ENCODE measurements at places on chromosomes 6 and 20. TPM values are rescaled to one million over a fixed set of nuclear protein-coding genes. Genes with fewer than 3 reads are reported as not detected.

RRAGD gene
- 40.4 TPM for total RNA-seq

EFHC1 gene
- total RNA-seq: 10.8 TPM

LRP11 gene
- 41.8 TPM for total RNA-seq

DNA sequence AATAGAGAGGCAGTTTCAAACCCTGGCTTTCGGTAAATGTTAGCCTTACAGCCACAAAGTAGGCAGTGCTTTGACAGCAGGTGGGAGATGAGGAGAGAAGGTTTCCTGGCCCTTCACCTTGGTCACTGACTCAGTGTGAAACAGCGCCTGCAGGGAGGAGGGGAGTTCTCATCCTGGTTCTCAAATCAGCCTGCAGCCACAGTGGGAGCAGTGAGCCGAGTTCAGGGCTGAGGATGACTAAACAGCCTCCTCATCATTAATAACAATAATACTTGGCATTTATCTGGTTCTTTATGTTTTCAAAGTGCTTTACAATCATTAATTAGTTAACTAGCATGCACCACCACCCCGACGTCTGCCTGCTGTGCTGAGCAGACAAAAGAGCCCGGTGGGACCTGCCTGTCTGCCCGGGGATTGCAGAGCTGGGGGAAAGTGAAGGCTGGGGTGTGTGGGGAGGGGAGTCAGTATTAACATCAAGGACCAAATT is 59.6 kb downstream of the PRDM1 start:
- ATAC-seq: no peak

Measured in esophagus mucosa (tissue), 1 donor.